ENCODE measurements at places on chromosomes 11 and 22. TPM values are rescaled to one million over a fixed set of nuclear protein-coding genes. Genes with fewer than 3 reads are reported as not detected.
A peak's percentile ranks its signal among the peaks of the same experiment; 100 is the strongest.

NECTIN1 gene
- total RNA-seq: 28.5 TPM

SCARF2 gene
- 0.68 TPM for total RNA-seq

PGR gene
- total RNA-seq: not detected

RCOR2 gene
- total RNA-seq: 0.37 TPM

DEUP1 gene
- not detected for total RNA-seq

OR51B4 gene
- not detected for total RNA-seq

MS4A6A gene
- not detected for total RNA-seq

CELF1 gene
- 150 TPM for total RNA-seq

INSC gene
- total RNA-seq: not detected

CD3D gene
- not detected for total RNA-seq

MAML2 gene
- 16.7 TPM for total RNA-seq

GRCh38 chr22:48456449-48456848 lies 1371.2 kb downstream of the BRD1 start:
- DNase-seq: no peak

DNA sequence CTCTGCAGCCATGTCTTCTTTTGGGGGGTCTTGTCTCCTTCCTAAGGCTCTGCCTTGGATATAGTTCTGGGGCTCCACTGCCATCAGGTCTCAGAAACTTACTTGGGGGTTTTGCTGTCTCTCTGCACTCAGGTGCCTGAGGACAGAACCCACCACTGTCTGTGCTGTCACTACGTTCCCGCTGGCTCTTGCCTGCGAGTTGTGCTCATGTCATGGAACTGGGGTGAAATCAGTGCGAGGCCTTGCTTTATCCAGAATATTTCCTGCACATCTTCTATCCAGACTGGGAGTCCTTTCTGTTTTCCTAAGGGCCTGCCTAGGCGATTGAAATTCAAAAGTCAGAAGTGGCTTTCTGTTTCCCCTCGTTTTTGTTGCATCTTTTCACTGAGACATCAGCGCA lies 6.6 kb upstream of the USP2 start:
- no peak for DNase-seq

DNA sequence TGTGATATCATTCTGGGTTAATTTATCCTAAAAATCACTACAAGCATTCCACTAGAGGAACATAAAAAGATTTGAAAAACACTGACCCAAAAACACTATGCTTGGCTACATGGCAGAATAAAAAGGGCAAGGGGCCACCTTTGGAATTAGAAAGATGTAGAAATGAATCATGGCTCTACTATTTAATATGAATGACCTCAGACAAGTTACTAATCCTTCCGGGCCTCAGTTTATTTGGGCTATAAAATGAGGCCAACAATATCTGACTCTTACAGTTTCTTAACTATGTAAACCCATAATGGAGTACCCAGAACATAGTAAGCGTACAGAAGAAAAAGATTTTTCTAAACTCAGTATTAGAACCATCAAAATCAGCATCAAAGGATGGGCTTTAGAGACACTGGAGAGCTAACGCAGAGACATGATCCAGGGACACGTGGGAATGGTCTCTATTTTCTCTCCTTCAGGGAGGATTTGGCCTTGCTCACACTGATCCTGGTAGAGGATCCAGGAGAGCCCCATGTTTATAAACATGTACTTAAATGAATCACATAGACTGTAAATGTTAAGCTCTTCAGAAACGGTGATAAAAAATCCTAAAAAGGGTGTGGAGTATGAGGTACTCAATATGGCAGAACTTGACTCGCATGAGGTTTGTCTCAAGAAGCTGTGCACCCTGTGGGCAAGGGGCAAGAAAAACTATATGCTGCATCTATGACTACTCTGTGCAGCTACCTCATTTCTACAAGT lies 288.4 kb upstream of the PITPNB start:
- DNase-seq: no peak

DNA sequence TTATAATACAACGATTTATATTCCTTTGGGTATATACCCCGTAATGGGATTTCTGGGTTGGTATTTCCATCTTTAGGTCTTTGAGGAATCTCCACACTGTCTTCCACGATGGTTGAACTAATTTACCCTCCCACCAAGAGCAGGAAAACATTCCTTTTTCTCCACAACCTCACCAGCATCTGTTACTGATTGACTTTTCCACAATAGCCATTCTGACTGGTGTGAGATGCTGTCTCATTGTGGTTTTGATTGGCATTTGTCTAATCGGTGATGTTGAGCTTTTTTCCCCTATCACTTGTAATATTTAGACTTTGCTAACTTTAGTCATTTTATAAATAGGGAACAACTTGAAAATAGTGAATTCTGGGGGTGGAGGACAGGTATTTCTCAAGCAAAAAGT lies 58.1 kb downstream of the PPFIA1 start:
- no peak for DNase-seq

DNA sequence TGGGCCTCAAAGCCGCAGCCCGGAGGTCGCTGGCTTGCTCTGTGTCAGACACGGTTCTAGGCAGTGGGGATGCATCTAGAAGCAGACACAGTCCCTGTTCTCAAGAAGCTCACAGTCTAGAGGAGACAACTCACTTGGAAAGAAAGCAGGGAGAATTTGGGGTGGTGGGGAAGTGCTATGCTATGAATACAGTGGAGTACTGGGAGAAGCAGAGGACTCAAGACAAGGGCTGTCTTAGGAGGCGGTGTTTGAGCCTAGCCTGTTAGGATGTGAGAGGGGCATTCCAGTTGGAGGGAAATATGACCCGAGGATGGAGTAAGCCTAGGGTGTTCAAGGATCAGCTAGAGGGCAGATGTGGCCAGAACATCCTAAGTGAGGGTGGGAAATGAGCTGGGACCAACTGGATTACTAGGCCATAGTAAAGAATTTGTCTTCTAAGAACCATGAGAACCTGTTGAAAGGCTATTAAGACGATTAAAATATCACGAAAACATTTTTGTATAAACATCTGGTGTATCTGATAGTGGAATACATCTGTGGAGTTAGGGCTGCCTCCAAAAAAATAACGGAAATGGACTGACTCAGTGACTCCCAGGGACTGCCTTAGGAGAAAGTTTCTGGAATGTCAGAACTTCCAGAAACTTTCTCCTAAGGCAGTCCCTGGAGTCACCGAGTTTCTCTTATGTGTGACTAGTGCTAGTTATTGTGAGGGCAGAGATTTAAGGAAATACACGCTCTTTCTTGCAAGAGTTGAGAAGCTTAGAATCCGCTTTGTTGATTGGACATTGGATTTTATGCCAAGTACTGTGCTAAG lies 1.1 kb upstream of the PITPNB start:
- no peak for DNase-seq

DNA sequence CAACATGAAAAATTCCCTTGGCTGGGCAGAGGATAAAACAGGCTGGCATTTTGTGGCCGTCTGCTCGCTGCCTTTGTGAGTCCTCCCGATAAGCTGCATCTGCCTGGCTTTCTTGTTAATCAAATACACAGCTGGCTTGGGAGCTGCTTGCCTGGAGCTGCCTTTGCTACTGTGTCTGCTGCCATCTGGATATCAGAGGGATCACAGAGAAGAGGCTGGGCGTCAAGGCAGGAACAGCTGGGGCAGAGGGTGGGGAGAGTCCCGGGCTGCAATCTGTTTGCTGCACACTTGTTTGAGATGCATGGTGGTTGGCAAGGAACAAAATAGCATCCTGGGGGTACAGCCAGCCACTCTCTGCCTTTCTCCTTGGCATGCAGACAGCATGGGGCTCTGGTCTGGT lies 36.0 kb downstream of the COMMD9 start:
- no peak for DNase-seq

DNA sequence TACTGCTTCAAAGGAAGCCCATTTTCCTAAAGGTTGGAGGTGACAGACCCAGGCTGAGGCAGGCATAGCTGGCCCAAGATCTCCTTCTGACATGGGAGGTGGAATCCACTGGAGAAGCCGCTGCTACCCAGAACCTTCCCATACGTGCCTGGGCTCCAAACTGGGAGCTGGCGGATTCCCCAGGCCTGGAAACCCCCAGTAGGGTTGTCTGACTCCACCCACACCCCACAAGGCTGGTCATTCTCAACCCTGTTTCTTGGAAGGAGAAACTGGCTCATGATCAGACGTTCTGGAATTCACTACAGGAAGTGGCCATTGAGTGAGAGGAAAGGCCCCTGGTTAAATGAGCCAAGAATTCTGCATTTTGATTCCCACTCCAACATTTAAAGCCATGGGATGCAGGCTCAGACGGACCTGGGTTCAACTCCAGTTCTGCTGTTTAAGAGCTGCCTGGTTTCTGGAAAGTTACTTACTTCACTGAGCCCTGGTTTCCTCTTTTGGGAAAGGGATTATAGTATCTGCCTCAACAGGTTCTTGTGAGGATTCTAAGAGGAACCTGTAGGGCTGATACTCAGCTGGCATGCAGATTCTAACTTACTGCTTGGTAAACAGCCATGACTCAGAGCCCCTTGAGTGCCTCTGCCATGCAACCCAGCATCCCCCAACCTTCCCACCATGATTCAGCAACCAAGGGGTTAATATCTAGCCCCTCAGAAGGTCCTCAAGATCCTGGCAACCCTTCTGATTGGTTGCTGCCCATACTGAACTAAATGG lies 19.4 kb upstream of the TSKU start:
- no peak for DNase-seq

DNA sequence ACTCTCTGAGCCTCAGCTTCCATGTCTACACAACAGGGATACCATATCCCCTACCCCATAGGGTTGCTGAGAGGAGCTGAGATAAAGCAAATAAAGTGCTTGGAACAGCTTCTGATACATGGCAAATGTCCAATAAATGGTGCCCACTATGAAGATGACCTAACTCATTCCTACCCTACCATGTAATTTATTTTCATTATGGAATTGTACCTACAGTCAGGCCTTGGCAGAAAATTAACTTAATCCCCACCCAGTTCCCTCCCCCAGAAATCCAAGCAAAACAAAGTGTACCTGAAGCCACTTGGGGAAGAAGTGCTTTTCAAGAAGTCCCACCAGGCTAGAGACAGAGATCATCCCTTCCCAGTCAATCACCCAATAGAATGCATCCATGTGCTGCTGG lies 10.8 kb downstream of the SRRD start:
- no peak for DNase-seq

- no peak for DNase-seq
Measured at GRCh38 chr11:56152333-56152732, 7.8 kb downstream of the OR8K5 start.

- no peak for DNase-seq
Measured at GRCh38 chr22:29149841-29150555, 55.7 kb upstream of the EMID1 start.

DNA sequence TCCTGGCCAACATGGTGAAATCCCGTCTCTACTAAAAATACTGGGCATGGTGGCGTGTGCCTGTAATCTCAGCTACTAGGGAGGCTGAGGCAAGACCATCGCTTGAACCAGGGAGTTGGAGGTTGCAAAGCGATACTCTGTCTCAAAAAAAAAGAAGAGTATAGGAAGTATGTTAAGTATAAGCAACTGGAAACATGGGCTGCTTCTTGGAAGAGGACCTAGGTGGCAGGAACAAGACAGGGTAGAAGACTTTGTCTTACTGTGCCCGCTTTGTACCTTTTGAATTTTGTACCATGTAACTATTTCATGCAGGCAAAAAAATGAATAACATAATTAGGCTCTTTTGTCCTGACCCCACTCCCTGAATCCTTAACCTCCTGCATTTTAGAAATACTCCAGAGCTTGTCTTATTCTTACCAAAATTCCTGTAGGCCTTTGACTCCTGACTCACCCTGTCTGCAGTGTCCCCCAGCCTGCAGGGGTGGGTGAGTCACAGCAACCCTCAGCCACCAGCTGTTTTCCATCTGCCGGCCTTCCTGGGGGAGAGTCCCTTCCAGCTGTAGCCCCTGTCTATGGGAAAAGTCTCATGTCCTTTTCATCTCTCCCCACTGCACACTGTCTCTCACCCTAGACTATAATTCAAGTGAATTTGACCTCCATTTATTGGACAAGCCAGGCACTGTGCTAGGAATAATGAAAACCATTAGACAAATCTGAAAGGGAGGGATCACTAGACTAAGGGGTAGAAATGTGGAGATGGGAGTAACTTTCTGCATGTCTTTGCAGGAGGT lies 41.8 kb downstream of the TXN2 start:
- DNase-seq: peak; percentile 52

DNA sequence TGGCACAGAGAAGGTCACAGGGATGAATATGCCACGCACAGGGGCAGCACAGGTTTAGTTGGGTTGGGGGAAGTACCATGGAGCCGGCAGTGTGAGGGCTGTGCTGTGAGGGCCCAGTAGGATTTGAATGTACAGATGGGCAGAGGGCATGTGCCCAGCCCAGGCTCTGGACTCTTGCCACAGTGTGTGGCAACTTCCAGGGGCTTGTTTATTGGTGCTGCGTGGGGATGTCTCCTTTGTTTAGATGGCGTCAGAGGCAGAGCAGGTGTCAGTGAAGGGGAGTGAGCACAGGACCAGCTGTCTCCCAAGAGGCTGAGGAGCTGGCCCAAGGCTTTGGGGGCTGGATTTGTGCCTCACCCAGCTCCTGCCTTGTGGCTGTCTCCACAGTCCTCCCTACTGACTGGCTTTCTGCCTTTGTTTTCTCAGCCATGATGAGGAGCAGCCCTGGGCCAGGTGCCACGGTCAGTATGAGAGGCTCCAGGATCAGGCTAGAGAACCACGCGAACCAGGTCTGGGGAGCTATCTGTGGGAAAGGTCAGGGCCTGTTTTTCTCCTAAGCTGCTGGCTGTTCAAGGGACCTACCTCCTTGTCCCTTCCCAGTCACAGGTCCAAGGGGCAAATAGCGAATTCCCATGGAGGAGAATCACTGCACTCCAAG lies 21.9 kb downstream of the SUN2 start:
- no peak for DNase-seq

DNA sequence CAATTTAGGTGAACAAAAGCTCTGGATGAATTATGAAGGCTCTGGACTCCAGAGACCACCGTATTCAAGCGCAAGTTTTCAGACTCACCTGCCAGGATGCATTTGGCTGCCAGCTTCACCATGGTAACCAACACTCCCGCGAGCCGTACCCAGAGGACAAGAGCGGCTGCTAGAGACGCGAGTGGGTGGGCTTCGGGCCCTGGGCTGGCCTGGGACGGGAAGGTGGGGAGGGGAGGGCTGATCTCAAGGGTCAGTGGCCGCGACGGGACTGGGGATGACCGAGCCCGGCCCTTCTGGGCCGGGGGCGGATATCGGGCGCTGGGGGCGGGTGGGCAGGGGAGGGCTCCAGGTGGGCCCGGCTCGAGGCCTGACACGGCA lies 344 bp downstream of the IFT27 start:
- peak; percentile 33 for DNase-seq

GRCh38 chr11:2802389-2803185 lies 83.0 kb downstream of the CDKN1C start:
- no peak for DNase-seq

DNA sequence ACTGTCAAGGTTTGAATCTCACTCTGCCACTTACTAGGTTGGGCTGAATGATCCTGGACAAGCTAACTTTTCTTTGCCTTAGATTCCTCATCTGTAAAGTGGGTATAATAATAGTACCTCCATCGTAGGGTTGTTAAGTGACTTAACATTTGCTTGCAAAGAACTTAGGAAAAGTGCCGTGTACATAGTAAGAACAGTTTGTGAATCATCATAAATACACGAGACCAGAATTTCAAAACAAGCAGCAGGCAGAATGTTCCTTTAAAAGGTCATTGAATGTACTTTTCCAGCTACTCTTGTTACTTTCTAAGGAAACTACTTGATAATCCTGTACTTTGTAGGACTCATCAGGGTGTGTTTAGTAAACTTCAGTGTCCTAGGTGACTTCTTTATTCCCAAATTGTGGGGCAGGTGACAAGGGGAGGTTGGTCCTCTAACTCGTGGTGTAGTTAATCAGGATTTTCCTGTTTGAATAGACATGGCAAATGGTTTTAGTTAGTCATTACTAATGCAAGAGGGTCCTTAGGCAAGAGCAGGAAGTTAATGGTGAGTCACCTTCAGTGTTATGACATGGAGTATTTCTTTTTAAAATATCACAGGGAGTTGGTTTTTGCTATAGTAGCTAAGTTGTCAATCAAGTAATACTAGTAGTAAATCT lies 67.9 kb downstream of the YAP1 start:
- peak; percentile 53 for DNase-seq
